ENCODE measurements at places on chromosomes 2 and 18.
A peak's percentile ranks its signal among the peaks of the same experiment; 100 is the strongest.

- DNase-seq, result no peak
Observed at GRCh38 chr18:26745288-26746181, 120.0 kb downstream of the AQP4 start.

DNA sequence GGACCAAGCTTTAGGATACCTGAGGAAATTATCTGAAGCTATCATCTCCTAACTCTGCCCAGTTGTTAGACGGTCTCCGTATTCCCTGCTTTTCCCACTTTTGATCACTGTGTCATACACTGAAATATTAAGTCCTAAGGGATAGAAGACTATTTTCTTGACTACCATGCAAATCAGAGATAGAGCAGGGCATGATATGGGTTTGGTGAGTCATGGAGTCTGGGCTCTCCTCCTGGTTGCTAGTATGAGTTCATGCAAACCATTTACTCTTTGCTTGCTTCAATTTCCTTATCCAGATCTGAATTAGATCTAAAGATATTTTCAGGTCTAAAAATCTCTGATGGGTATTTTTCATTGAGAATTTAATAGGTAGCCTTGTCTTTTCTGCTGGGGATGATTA, 55.0 kb downstream of the EHBP1 start:
- DNase-seq, result peak; percentile 20

- peak; percentile 46 for DNase-seq
Observed at GRCh38 chr18:28175930-28176697, 816 bp downstream of the CDH2 start.

- DNase-seq, result no peak
Observed at GRCh38 chr2:168239281-168239680, 8.1 kb downstream of the STK39 start.
